EL (cell line): ENCODE measurements at places on chromosomes 6 and 20.

GRCh38 chr6:28802417-28803336 is 121.1 kb downstream of the TRIM27 start:
- peak; percentile 86 for DNase-seq

DNA sequence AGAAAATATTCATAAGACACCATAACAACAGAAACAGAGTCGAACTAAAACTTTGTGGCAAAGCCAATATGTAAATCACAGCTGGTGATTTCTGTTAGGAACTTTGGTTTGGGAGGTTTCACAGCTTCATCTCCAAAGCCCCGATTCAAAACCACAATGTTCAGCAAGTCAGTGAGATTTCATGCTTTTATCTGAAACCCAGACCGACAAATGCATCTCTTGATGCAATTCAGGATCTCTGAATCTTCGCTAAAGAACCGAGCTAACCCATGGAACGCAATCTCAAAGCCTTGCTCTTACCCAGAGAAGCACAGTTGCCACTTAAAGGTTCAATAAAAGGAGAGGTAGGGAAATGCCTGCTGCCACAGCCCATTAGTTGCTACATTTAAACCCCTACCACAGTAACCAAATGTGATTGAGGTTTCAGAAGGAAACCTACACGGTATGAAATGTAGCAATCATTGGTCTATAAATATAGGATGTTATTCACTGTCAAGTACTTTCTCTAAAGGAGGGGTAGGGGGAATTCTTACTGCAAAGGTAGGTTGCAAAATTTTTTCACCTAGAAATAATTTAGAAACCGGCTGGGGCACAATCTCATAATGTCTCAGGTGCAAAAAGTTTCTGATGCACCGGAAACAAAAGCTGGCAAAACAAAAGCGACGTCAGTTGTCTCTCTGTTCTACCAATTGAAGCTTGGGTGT is 381.0 kb upstream of the ARID1B start:
- DNase-seq, result no peak

DNA sequence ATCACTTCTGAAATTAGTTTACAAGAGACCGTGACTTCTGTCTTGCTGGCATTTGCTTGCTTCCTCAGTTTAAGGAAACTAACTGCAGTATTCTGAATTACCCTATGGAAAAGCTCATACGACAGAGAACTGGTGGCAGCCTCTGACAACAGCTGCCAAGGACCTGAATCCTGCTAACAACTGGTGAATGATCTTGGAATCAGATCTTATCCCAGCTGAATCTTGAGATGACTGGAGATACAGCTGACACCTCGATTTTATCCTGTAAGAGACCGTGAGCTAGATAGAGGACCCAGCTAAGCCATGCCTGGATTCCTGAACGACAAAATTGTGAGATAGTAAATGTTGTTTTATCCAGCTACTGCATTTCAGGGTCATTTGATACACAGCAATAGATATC is 202.3 kb downstream of the OGFRL1 start:
- no peak for DNase-seq

DNA sequence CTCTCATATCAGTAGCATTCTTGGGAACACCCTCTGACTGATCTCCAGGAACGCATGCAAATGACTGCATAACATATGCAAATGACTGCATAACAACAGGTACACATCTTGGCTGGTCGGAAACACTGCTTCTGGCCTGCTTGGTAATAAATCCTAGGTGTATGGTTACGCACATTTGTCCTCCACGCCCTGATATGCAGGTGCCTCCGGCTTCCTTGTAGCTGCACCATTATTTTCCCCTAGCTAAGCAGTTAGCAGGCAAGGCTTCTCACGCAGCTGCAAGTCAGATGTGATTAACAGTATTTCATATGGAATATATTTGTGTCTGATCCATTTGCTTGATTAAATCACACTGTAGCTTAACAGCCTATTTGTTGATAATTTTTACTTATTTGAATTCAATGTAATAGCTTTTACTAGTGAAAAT is 5.9 kb downstream of the RPS6KA2 start:
- no peak for DNase-seq

DNA sequence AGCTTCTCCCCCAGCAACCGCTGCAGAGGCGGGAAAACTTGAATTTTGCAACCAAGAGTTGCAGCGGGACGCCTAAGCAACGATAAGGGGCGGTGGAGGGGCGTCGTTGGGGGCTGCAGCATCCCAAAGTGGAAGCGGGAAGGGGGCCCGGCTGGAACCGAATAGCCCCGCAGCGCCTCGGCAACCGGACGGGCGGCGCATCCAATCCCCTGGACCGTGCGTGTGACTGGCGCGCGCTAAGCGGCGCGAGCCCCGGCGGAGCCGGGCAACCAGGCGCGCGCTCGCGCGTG is 670 bp upstream of the PARD6B start:
- DNase-seq, result peak; percentile 41

DNA sequence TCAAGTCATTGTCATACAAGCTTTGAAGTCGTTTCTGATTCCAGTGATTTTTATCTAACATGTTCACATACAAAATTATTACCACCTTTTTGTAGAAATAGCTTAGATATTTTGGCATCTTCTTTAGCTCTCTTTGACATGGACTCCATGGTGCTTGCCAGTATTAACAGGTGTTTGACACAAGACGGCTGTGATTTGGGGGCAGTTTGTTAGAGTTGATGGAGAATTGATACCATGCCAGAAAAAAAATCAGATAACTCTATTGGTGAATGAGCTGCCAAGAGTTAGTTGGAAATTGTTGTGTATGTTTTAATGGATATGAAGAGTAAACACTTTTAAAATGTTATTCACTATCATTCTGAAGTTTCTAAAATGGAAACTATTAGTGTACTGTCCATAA is 146.6 kb upstream of the LAMP5 start:
- no peak for DNase-seq
